CD4-positive, alpha-beta T cell treated with Interleukin-6 at 100 ng/mL for 8 hours (primary cell): ENCODE measurements at places on chromosomes 6 and 20.

GRCh38 chr6:165940366-165940765 lies 227.3 kb downstream of the TBXT start:
- no peak for DNase-seq

DNA sequence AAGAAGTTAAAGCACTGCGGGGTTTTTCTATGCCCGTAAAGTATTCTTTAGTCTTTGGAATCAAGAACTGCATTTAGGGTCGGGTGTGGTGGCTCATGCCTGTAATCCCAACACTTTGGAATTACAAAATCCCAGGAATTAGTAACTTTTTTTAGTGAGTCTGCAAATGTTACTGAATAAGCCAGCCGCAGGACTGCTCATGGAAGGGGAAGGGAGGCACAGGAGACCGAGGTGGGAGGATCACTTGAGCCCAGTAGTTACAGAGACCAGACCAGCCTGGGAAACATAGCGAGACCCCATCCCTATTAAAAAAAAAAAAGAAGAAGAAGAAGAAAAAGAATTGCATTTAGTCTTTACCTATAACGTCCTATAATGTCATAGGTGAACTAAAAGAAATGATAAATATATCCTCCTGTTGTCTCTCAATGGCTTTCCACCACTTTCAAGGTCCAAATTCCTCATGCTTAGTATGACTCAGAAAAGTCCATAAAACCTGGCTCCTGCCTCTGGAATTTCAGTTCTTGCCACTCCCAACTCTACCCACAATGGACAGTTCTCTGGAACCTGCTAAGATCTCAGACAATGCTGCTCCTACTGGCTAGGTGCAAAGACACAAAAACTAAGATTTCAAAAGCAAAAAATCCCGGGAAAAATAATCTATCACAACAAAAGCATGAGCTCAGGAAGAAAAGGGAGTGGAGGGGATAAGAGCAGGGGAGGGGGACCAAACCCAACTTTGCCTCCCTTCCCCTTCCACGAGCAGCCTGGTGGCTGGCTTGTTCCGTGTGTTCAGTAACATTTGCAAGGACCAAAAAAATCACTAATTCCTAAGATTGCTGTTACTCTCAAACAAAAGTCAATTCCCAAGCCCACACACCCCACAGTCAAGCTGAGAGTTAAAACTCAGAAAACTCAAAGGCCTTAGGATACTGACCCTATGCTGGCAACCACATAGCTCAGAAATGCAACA lies 39.0 kb downstream of the B4GALT5 start:
- DNase-seq: no peak

DNA sequence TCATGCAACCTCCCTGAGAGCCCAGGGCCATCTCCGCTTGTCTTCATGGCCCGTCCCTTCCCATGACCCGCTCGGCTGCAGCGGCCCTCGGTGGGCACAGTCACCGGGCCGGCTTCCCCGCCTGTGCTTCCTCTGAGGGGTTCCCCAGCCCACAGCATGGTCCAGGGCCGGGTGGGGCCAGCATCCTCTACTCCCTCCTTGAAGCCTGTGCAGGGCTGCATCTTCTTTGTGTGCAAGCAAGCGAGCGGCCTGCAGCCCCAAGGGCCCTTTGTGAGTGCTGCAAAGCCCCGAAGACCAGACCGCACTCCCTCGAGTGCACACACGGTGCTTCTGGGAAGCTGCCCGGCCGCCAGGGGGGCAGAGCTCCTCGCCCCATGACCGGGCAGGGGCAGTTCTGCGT lies 265.8 kb downstream of the TAF4 start:
- no peak for DNase-seq

GRCh38 chr20:41223112-41223511 lies 85.8 kb downstream of the PLCG1 start:
- no peak for DNase-seq

DNA sequence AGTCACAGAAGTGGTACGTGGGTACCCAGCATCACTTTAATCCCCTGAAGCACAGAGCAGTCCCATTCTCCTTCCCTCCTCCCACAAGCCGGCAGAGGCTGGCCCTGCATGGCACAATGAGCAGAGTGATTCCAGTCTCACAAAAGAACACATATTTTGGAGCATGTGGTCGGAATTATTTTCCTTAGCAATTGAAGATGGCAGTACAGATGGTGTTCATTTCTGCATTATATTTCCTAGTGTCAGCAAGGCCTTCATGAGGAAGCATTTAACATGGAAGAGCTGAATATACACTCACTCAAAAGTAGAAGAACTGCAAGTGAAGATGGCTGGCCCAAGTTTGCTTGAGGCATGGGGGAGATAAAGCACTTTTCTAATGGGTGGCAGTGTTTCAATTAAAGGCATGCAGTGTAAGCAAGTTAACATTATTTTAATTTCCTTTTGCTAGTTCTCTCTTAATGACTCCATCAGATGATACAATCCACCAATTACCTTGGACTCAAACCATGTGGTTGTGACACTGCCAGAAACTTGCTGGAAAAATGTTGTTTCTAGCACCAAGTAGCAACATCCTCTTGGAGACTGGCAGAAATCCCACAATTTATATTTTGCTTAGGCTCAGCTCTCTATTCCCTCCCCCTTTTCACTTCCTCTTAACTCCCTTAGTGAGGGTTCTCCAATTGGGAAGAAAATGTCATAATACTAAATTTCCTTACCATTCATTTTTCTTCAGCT lies 74.4 kb downstream of the ARHGAP18 start:
- DNase-seq: no peak

DNA sequence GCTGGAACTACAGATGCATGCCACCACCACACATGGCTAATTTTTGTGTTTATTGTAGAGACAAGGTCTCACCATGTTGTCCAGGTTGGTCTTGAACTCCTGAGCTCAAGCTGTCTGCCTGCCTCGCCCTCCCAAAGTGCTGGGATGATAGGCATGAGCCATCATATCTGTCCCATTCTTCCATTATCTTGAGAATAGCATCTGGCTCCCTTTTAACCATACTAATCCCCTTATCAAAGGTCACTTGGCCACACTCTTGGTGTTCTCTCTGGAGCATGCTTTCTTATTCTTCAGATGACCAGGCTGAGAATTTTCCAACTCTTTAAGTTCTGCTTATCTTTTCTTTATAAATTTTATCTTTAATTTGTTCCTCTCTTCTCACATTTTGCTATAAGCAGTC lies 15.9 kb upstream of the TRERF1 start:
- no peak for DNase-seq

- no peak for DNase-seq
Measured at GRCh38 chr20:49199729-49200293, 11.7 kb upstream of the STAU1 start.

- peak; percentile 15 for DNase-seq
Measured at GRCh38 chr6:157456524-157456829, 75.5 kb downstream of the ZDHHC14 start.

- peak; percentile 87 for DNase-seq
Measured at GRCh38 chr20:3173610-3174441, 477 bp upstream of the LZTS3 start.

DNA sequence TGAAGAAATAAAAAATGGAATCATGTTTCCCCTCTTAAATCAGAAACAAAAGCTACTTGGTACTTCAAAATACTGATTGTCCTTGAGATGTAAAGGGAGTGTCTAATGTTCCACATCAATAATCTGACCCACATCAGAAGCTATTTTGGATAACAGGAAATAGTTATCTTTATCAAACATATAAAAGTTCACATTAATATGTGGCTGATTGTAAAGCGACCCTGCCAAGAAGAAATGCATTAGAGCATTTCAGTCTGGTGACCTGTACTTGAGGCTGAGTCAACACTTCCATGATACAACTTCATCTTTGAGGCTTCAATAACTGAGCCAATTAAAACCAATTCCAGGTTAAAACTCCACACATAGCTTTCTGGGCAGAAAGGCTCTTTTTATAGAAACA lies 31.8 kb downstream of the SYNE1 start:
- DNase-seq: no peak

GRCh38 chr6:144757730-144758129 lies 472.6 kb downstream of the UTRN start:
- no peak for DNase-seq
